ENCODE measurements at places on chromosomes 7 and 10.

- no peak for DNase-seq
Observed at GRCh38 chr7:129664029-129665012, 52.8 kb downstream of the NRF1 start.

- peak; percentile 74 for DNase-seq
Observed at GRCh38 chr7:155291045-155291530, 6.6 kb upstream of the INSIG1 start.

GRCh38 chr10:47291682-47292081 is 8.3 kb upstream of the GDF10 start:
- no peak for DNase-seq

DNA sequence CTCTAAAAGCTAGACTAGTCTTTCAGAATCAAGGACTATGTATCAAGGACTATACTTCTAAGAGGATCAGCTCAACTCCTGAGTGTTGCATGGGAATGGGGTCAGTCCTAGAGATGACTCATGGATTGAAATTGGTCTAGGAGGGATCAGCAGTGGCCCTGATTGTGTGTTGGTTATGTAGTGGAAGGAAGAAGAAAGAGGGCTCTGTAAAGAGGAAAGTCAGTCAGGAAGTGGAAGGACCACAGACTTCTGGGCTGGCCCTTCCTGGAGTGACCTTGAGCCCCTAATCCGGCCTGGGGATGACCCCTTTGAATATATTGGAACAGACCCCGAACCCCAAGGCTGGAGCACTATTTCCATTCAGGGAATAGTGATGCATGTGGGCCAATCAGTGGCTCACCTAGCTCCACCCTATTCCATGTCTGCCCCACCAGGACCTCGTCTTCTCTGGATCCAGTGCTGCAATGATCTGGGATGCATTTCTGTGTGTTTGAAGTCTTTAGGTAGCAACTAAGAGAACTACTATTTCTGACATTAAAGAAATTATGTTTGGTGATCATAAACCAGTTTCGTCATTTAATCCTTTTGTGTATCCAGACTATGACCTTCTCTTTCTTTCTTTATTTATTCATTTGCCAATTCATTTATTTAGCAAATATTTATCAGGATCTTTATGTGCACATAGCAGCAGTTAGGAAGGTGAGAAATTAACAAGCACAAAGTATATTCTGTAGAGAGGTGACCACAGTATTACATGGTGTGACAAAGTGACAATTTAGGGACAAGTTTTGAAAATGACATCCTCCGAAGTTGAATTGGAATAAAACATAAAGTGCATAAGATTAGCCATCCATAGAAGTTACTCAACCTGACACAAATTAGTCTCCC is 48.6 kb upstream of the KIF5B start:
- DNase-seq = no peak

DNA sequence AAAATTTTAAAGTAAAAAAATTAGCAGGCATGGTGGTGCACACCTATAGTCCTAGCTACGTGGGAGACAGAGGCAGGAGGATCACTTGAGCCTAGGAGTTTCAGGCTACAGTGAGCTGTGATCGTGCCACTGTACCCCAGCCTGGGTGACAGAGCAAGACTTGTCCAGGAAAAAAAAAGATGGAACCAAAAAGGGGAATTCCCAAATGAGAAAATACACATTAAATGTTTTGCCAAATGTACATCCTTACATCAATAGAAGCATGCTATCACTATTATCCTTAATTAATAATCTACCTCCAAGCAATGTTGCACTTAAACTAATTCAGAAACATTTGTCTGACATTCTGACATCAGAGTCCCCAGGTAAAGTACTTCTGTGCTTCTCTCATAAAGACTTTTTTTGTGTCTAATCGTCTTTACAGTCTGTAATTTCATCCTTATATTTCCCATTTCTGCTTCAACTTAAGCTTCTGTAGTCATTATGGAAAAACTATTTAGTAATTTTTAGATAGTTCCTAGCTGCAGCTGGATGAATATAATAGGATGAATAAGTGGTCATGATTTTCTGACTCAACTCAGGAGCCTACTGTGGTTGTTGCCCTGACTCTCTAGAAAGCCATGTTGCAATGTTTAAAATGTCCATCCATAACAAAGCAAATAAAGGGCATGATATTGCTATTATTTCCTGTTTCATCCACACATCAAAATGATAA is 57.7 kb downstream of the MYPN start:
- DNase-seq = no peak

DNA sequence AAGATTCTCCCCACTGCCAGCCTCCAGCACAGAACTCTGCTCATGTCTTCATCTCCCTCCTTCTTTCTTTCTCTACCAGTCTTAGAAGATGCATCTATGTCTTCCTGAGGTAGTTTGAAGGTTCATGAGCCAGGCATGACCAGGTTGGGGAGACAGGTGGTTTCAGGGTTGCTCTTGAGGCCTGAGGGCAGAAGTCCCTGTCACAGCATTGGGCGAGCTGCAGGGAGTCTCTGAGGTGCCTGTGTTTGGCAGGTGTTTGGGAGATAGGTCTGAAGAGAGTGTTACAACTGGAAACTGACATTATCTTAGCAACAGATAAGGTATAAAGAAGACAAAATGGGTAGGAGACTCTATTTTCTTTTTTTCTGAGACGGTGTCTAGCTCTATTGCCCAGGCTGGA is 18.7 kb downstream of the PRSS2 start:
- DNase-seq = no peak

- no peak for DNase-seq
Observed at GRCh38 chr10:132504501-132505272, 32.9 kb upstream of the INPP5A start.

DNA sequence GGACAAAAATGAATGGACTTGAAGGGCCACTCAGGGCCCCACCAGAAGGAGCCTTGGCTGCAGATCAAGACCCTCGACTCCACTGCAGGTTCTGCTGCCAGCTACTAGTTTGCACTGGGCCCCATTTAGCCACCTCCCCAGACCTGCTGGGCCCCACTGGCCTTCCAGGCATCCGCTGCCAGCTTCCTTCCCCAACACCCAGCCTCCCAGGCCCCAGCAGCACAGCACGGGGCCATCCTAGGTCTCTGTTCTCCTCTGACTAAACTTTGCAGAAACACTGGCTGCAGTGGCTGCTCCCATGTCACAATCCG is 277.4 kb upstream of the KLF14 start:
- peak; percentile 37 for DNase-seq

GRCh38 chr10:132700156-132701098 is 85.5 kb downstream of the NKX6-2 start:
- no peak for DNase-seq

DNA sequence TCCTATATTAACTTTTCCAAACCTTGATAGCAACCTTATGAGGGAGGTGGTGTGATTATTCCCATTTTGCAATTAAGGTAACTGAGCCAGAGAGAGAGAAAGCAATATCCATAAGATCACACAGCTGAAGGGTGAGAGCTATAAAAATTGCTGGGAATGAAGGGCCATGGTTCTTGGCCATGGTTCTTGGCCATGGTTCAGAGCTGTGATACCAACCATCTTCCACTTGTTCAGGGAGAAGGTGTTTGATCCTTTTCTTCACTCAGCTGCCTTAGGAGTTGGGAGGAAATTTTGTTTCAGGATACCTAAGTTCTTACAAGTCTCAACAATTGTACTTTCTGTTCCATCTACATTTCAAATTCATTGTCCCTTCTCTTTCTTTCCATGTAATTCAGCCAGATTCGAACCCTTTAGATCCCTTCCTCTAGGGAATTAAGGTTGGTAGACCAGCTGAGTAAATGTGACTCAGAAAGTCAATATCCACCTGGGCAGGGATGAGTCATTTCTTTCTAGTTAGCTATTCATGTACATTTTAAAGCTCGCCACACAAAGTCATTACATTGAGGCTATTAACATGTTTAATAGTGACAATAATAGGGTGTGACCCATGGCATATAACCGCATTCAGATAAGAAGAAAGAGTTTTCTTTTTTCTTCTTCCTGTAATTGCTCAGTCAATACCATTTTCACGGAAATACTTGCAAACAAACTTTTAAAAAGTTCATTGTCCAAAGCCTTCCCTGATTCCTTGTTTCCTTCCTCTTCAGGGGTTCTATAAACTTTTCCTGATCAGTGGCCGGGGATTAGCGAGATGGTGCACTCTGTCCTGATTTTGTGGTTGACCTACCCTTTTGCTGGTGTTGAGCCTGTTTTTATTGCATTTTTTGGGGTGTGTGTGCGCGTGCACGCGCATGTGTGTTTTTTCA is 143.4 kb downstream of the TCF7L2 start:
- no peak for DNase-seq

GRCh38 chr10:61793760-61794703 is 107.5 kb upstream of the ARID5B start:
- DNase-seq = no peak

- no peak for DNase-seq
Observed at GRCh38 chr7:88437132-88437531, 130.4 kb upstream of the STEAP4 start.

- DNase-seq = no peak
Observed at GRCh38 chr10:13871776-13872175, 285.0 kb downstream of the PRPF18 start.

GRCh38 chr10:75253281-75254220 is 17.8 kb upstream of the COMTD1 start:
- no peak for DNase-seq

DNA sequence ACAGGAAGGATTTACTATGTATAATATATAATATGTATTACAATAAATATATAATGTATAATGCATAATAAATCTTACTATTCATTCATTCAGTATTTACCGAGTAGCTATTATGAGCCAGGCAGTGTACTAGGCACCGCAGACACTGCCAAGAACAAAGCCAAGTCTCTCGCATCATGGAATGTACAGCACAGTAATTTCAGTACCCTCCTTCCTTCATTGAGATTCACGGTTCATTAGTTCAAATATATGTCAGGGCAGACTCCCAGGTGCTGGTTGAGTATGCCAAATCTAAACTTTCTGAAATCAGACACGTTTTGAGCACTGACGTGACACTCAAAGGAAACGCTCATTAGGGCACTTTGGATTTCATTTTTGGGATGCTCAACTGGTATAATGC is 9.1 kb downstream of the USP6NL start:
- no peak for DNase-seq

- DNase-seq = peak; percentile 55
Observed at GRCh38 chr7:75993689-75994387, 557 bp downstream of the TMEM120A start.

GRCh38 chr7:35700333-35700732 is 5.4 kb upstream of the HERPUD2 start:
- no peak for DNase-seq

- DNase-seq = no peak
Observed at GRCh38 chr7:112010994-112011393, 195.2 kb downstream of the DOCK4 start.

DNA sequence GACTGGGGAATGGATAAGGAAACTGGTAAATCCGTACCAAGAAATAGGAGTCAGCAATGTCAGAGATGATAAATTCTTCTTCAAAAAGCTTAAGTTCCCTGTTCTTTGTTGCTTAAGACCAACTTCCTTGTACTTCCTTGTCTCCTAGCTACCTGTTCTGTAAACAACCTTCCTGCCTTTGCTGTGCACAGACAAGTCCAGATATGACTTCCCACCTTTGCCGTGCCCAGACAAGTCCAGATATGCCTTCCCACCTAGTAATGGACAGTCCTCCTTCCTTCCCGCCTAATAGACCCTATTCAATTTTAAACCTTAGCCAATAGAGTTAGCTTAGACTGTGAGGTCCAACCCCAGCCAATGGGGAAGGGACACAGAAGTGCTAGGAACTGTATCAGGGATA is 2.5 kb upstream of the ZNF33A start:
- peak; percentile 59 for DNase-seq
